ENCODE measurements at places on chromosomes 6 and 20. TPM values are rescaled to one million over a fixed set of nuclear protein-coding genes. Genes with fewer than 3 reads are reported as not detected.

DNA sequence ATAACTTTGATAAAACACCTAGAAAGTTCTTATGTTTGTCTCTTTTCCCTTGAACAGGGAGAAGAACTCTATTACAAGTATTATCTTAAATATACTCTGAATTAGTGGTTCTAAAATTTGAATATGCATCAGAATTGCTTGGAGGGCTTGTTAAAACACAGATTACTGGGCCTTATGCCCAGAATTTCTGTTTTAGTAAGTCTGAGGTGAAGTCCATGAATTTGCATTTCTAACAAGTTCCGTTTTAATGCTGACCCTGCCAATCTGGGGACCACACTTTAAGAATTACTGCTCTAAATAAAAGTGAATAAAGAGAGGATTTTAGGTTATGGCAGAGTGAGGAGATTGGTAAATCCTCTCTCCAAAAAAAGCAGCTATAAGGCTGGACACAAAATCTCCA is 168.1 kb upstream of the FLRT3 start:
- DNase-seq: no peak

- no peak for DNase-seq
Observed at GRCh38 chr20:60420676-60421229, 462.5 kb downstream of the CDH26 start.

DNA sequence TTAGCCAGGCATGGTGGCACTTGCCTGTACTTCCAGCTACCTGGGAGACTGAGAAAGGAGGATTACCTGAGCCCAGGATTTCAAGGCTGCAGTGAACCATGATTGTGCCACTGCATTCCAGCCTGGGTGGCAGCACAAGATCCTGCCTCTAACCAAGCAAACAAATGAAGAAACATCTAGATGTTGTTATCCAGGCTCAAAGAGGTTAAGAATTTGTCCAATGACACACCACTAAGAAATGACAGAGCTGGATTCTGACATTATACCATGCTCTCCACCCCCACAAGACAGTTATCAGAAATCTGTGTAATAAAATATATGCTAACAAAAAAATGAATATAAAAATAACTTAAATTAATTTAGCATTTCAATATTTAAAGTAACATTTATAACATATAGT is 925.5 kb upstream of the SLC35B3 start:
- DNase-seq: no peak

LPA gene
- total RNA-seq: 1.3 TPM

DNA sequence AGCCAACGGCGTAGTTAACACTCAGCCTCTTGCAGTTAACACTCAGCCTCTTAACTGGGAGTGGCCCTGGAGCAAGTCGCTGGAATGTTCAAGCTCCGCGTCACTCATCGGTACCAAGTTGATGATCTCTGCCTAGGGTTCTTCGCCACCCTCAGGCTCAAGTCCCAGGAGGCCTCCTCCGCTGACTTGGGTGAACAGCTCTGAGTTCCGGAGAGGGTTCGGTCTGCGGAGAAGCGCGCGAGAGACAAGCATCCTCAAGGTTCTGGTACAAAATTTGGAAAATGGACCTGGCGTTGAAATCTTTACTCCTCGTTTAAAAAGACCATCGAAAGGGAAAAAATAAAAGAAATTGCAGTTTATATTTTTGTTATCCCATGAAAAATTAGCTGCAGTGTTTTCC is 876 bp upstream of the DSP start:
- DNase-seq: peak; percentile 38

SLC22A23 gene
- 46.0 TPM for total RNA-seq

GRCh38 chr20:21208999-21209398 is 83.1 kb downstream of the KIZ start:
- no peak for DNase-seq

CARMIL1 gene
- 38.6 TPM for total RNA-seq
